Neuronal stem cell (in vitro differentiated cells): ENCODE measurements at places on chromosomes 2 and 18.

DNA sequence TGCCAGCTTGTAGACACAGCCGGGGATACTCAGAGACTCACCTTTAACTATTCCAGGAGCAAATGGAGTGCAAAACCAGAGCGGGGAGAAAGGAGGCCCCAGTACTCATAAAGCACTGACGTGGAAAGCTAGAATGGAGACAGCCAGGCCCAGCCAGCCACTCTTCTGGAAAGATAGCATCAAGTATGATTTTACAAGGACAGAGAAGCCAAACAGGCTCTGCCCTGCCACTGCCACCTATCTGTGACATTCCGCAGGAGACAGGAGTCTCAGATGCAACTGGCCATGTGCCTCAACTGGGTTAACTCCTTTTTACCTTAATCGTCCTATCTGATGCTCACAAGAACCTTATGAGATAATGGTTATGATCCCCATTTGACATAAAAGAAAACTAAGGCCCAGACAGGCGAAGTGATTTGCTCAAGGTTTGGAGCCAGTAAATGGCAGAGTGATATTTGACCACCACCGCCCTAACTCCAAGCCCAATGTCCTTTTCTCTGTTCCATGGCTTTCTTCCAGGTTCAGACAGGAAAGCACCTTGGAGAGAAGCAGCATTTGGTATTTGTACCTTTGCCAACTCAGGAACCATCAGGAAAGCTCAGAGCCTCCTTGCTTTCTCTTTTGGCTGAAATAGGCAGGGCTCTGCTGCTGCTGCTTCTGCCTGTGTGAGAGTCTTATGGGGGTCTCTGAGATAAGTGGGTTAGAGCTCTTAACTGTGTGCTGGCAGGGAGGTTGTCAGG, 15.6 kb downstream of the KIF3C start:
- no peak for DNase-seq

- no peak for DNase-seq
Measured at GRCh38 chr2:8303322-8303832, 378.5 kb upstream of the ID2 start.

DNA sequence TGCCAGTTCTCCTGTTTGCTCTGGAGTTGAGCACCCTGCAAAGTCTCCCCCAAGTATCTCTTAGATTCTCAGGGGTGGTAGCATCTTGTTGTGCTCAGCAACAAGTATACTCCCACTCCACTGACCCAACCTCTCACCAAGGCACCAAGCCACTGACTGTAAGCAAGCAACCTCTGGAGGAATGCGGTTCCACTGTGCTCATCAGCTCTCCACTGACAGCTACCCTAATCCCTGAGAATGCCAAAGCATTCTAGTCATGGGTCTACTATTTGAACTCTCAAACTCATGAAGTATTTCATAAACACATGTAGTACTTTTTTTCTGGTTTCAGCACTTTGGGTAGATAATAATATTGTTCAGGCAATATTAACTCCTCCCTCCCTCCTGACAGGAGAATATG, 170.0 kb downstream of the EPHA4 start:
- no peak for DNase-seq

DNA sequence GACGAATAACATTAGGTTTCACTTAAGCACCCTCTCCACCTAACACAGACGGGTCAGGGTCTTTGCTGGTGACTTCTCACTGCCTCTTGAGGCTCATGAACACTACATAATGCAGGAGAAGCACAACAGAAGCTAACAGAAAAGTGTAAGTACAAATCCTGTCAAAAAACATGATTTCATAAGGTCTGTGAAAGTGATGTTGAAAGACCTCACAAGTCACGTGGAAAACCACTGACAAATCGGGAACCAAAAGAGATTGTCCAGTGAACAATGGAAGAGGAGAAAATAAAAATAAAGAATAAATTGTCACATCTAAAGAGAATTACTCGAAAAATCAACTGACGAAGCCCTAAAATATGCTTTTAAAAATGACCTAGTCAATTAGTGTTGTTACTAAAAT, 14.0 kb downstream of the PSD4 start:
- DNase-seq: no peak

GRCh38 chr18:9038277-9038871, 64.1 kb upstream of the NDUFV2 start:
- DNase-seq: no peak

GRCh38 chr2:152396051-152396511, 61.1 kb downstream of the FMNL2 start:
- DNase-seq: no peak

- DNase-seq: no peak
Measured at GRCh38 chr2:76027761-76028160, 317.0 kb upstream of the GCFC2 start.

DNA sequence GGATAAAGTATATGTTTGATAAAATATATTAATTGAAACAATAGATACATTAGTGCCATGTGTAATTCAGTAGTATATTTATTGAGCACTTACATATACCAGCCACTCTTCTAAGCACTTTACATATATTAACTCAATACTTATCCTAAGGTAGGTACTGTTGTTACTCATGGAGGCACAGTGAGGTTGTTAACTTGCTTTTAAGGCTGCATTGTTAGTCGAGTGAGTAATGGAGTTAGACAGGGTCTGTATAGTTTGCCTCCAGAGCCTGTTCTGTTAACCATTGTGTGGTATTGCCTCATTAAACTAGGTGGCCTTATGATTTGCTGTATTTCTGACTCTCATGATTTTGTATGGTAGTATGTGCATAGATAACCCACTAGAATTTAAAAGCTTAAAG, 44.2 kb downstream of the LCLAT1 start:
- no peak for DNase-seq

- peak; percentile 33 for DNase-seq
Measured at GRCh38 chr2:86337244-86337835, at the start of gene REEP1. Gene REEP1, minus strand, starts transcription at chr2:86337626. Its CDS starts 116 bp downstream, at chr2:86337510.

- DNase-seq: no peak
Measured at GRCh38 chr2:147223553-147224060, 621.2 kb upstream of the ACVR2A start.

GRCh38 chr2:157150747-157151146, 106.8 kb upstream of the GALNT5 start:
- no peak for DNase-seq

DNA sequence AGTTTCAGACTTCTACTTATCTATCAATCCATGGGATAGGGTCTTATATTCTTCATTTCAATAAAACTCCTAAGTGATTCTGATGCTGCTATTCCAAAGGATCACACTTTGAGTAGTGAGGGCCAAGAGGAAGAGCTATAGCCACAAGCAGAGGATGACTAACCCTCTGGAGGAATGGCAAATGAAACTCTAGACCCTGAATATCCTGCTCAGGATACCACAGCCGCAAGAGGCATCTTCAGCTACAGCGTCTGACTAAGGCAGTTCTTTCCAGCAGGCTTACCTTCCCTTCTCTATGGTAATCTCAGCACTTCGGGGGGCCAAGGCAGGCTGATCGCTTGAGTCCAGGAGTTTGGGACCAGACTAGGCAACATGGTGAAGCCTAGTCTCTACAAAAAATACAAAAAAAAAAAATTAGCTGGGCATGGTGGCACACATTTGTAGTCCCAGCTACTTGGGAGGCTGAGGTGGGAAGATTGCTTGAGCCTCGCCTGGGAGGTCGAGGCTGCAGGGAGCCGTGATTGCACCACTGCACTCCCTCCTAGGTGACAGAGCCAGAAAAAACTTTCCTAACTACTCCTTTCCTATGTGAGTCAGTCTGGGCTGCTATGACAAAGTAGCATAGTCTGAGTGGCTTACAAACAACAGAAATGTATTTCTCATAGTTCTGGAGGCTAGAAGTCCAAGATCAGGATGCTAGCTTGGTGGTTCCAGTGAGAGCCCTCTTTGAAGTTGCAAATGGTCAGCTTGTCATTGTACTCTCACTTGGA, 371.9 kb downstream of the IRS1 start:
- no peak for DNase-seq

DNA sequence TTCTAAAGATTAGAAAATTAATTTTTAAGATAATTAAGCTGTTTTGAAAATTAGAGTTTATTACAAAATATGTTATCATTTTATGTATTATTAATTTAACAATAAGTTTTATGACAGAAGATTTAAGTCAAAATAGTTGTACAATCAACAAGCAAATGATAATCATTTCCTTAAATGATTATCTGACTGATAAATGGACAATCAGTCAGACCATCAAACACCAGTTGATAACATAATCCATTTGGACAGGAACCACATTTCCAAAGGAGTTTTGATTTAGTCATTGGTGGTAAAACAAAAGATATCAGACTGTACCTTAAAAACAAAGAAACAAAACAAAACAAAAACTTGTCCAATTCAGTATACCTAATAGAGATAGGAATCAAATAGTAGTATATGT, 1.9 kb downstream of the TFPI start:
- no peak for DNase-seq

- no peak for DNase-seq
Measured at GRCh38 chr2:53600815-53601214, 166.8 kb upstream of the CHAC2 start.

DNA sequence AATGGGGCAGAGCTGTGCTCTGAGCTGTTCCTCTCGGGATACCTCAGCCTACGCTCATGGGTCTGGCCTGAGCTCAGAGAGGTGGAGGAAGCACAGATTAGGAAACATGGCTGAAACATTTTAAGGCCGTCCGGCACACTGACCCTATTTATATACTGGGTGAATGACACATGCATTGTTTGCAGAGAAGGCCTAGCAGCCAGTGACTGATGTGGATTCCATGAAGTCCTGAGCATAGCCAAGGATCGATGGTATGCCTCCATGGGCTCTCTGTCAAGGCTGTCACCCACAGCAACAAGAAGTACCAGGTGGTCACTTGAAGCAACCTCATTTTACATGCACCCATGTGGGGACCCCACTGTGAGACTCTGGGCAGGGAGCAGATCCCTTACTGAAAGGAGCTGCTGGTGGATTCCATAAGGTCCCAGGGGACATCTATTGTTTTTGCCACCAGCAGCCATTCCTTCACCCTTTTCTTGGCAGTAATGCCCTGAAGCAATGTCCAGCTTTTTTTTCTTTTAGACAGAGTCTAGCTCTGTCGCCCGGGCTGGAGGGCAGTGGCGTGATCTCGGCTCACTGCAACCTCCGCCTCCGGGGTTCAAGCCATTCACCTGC, 8.4 kb downstream of the PTMA start:
- DNase-seq: no peak

DNA sequence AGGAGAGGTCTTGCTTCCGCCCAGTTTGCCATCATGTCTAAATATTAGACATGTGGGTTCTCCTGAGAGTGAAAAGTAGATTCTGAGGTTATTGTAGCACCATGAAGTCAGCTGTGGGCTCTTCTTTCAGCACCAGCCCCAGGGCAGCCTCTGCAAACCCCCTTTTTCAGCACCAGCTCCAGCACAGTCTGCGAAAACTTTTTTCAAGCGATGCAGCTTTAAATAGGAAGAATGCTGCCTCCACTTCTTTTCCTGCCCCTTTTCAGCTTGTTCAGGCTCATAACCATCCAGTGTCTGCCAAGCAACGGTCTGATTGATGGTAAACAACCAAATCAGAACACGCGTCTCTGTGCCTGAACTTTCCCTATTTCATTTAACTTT, at the start of gene COL5A2:
Gene COL5A2 (minus strand): TSS at position 192 of the 381 bp plus-strand sequence. CDS start 157 bp downstream, at position 35.
- DNase-seq: peak; percentile 40

DNA sequence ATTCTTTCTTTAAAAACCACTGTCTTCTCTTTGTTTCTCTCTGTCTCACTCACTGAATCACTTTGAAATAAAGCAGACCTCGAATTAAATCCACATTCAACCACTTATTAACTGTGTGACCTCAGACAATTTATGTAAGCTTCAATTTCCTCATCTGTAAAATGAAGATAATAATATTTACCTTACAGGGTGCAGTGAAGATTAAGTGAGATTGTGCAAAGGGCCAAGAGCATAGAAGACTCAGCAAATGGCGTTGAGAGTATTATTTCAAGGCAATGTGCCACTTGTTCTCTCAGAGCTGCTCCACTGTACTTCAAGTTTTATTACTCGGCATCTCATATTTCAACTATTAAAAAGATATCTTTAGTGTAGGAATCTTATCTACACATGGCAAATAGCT, 454.2 kb upstream of the HNRNPA3 start:
- no peak for DNase-seq

DNA sequence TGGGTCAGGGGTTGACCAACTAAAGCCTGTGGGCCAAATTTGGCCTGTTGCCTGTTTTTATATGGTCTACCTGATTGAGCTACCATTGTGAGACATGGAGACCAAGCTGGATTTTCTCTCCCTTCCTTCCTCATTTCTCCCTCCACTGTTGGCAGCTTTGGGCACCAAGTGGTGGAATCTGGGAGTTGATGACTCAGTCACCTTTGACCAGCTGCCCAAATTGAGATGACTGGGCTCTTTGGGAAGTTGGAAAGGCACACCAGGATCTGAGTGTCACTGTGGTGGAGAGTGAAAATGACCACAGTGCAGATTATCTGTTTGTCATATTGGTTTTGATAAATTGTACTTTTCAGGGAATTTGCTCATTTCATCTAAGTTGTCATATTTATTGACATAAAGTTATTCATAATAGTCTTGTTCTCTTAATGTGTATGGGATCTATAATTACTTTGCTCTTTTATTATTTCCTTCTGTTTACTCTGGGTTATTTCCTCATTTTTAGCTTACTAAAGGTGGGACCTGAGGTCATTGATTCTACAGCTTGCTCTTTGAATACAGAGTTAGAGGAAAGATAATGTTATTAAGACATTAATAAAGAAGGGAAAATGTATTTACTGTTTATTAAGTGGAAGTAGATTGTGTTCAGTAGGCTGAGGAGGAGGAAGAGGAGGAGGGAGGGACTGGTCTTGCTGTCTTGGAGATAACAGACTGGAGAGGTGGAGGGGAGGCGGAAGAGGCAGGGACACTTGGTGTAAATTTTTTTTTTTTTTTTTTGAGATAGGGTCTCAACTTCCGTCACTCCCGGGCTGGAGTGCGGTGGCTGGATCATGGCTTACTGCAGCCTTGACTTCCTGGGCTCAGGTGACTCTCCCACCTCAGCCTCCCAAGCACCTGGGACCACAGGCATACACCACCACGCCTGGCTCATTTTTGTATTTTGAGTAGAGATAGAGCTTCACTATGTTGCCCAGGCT, 31.8 kb downstream of the AGFG1 start:
- no peak for DNase-seq

DNA sequence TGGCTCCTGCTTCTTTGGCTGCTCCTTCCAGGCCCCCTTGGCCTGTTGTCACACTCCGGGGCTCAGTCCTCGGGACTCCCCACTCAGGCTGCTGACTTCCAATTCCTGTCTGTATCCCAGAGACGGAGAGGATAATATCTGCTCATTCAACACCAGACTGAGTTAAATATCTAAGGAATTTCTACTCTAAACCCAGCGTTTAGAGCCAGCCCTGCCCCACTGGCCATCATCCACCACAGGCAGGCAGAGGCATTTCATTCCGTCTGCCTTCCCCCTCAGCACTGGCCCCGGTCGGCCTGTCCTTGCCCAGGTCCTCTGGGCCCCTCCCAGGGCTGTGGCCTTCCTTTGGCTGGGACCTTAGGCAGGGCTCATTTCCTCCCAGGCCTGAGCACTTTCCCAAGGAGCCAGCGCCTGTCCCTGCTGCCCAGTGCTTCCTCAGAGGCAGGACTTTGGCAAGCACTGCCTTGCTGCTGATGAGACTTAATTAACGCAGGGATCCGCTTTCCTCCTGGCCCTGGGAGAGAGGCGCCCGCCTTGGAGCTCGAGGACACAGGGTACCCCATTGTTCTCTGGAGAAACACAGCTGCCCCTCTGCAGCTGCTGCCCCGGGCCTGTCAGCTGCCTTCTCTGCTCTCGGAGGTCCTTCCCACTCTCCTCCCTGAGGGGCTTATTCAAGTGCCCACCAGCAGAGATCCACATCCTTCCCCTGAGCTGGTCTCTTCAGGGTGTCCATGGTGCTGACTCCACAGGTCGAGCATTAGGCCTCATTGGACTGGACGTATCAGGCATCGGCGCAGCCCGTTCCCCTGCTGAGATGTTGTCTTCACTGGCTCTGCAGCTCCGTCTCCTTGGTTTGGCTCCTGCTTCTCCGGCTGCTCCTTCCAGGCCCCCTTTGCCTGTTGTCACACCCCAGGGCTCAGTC, 42.8 kb downstream of the ATOH8 start:
- peak; percentile 18 for DNase-seq
